ENCODE measurements at places on chromosomes 1 and 21. TPM values are rescaled to one million over a fixed set of nuclear protein-coding genes. Genes with fewer than 3 reads are reported as not detected.
A peak's percentile ranks its signal among the peaks of the same experiment; 100 is the strongest.

- peak within 1 kb of the TSS; percentile 43 for H3K4me3 ChIP-seq
- DNase-seq = no peak
- H3K36me3 ChIP-seq = no peaks in the 10 kb centered on the region
- H3K27ac ChIP-seq = no peak within 1 kb of the TSS
- peaks cover 5% of the 10 kb centered on the region for H3K4me1 ChIP-seq
- peaks cover 4% of the 10 kb centered on the region for H3K27me3 ChIP-seq
These were observed at the start of gene SGIP1 for GRCh38 chr1:66533804-66534740. Gene SGIP1, plus strand, starts transcription at chr1:66534153. Its CDS starts 206 bp downstream, at chr1:66534359.

DNA sequence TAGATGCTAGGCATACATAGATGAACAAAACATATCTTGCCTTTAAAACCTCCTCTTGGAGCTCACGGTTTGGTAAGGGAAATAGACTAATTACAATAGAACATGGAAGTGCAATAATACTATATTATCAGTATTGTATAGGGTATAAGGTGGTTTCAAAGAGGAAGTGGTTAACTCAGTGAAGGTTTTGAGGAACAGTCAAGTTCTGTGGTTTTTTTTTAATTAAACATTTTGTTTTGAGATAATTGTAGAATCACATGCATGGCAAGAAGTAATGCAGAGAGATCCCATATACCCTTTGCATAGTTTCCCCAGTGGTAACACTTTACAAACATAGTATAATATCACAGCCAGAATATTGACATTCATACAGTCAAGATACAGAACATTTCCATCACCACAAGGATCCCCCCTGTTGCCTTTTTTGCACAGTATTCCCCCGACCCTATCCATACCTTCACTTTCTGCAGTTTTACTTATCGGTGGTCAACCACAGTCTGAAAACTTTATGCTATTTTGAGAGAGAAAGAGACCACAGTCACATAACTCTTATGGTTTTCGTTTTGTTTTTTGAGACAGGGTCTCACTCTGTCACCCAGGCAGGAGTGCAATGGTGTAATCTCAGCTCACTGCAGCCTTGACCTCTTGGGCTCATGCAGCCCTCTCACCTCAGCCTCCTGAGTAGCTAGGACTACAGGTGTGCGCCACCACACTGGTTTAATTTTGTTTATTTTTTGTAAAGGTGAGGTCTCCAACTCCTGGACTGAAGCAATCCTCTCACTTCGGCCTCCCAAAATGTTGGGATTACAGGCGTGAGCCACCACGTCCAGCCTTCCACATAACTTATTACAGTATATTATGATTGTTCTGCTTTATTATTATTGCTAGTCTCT, 60.5 kb upstream of the KIAA1614 start:
- no peaks in the 10 kb centered on the region for H3K27me3 ChIP-seq
- H3K27ac ChIP-seq = no peak overlapping the region
- H3K36me3 ChIP-seq = no peaks in the 10 kb centered on the region
- no peak overlapping the region for H3K4me3 ChIP-seq

DNA sequence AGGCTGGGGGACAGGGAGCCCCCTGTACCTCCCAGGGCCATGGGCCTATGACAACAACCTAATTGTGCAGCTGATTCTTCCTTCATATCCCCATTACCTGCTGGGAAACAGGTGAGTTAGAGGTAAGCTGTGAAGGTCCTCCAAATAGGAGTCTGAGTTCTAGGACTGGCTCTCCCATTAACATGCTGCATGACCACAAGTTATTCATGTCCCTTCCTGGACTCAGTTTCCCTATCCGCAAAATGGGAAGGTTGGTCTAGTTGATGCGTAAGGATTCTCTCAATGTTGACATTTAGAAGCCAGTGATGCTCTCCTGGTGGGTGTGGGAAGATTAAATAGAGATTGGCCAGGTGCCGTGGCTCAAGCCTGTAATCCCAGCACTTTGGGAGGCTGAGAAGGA, 4.1 kb downstream of the ZNF683 start:
- peaks cover 3% of the 10 kb centered on the region for H3K4me1 ChIP-seq
- no peak overlapping the region for H3K4me3 ChIP-seq
- no peak overlapping the region for H3K27ac ChIP-seq
- no peaks in the 10 kb centered on the region for H3K36me3 ChIP-seq
- no peak for DNase-seq

DNA sequence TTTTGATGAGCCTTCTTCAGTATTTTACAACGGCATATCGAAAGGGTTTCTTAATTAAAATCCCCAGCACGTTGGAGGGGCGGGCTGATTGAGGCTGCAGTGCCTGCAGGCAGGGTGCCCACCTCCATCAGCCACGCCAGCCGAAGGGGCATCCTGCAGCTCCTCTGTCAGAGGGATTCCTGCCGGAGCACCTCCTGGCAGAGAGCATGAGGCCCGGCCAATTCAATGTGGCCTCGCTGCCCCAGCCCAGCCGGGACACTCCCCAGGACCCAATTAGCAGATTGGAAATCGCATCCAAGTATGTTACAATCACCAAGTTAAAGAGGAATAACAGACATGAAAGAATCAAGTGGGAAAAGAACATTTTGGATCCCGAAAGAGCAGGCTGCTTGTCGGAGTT, 216.6 kb downstream of the ST6GALNAC3 start:
- no peaks in the 10 kb centered on the region for H3K4me1 ChIP-seq
- H3K27ac ChIP-seq = no peak overlapping the region
- no peaks in the 10 kb centered on the region for H3K36me3 ChIP-seq
- no peaks in the 10 kb centered on the region for H3K27me3 ChIP-seq
- no peak for DNase-seq

Gene S100A5
- total RNA-seq = 0.72 TPM

Gene NUDC
- 161 TPM for total RNA-seq

Gene IVL
- total RNA-seq = not detected

Gene LAMC2
- 8.3 TPM for total RNA-seq
